Natural killer cell (primary cell): ENCODE measurements at places on chromosomes 5 and 9.

DNA sequence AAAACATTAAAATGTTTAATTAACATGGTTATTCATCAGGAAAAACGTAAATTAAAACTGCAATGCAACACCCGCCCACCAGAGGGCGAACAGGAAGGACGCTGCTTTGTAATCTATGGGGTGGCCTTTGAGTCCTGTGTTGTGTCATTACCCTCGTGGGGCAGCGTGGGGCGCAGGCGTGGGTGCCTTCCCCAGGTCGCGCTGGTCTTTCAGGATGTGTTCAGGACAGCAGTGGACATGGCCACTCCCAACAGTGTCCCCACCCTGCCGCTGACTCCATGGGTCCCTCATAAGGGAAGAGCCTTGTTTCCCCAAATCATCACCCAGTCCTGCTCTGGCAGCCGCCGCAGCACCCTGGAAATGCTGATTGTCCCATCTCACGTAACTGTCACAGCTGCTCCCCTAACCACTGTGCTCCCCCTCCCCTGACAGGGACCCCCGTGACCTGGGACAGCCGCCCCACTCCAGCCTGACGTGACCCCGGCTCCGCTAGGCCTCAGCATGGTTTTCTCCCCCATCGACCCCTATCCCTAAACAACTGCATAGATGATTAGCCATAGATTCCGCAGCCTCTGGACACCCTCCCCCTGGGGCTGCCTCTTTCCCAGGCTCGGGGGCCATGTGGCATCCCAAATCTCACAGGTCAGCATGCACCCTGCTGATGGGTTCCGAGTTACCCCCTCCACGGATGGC, 36.4 kb downstream of the GLT6D1 start:
- peak; percentile 70 for DNase-seq

- peak; percentile 46 for DNase-seq
Measured at GRCh38 chr5:35478856-35479682, 138.6 kb upstream of the SPEF2 start.

GRCh38 chr9:109707355-109707754, 72.6 kb upstream of the PALM2AKAP2 start:
- DNase-seq: no peak

DNA sequence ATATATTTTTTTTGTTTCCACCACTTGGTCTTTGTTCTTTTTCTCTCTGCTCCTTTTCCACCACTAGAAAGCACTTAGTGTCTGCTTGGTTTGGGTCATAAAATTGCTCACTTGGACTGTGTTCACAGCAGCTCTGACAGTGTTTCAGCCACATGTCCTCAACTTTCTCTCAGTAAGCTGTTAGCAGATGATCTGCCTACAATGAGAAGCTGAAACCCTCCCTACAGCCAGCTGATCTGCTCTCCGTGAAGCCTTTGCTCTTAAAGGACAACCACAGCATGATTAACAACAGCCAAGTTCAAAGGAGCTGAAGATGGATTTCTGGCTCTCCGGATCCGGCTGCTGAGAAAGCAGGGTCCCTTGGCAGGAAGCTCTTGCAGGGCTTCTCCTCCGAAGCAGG, 31.6 kb downstream of the PRLR start:
- DNase-seq: no peak

- DNase-seq: no peak
Measured at GRCh38 chr5:174798551-174798951, 74.2 kb downstream of the MSX2 start.

- DNase-seq: no peak
Measured at GRCh38 chr9:125536167-125536772, 170.7 kb downstream of the MAPKAP1 start.

DNA sequence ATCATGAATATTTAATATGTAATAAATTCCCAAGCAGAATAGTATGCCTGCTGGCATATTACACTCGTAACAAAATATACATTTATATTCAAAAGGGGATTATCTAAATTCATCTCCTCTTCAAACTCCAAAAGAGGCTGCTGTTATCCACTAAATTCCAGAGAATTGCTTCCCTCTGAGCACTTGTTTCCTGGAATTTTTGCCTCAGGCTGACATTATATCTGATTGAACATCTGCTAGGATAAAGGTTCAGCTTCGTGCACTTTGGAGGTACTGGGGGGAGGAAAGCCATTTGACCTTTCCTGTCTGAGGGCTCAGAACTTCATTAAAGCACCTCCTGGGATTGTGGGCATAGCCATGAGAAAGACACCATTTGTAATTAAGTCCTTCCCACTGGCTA, 4.3 kb upstream of the HAPLN1 start:
- no peak for DNase-seq
